CD4-positive, alpha-beta memory T cell (primary cell): ENCODE measurements at places on chromosomes 7 and 10.

GRCh38 chr7:119197877-119198527 is 973.5 kb downstream of the ANKRD7 start:
- DNase-seq, result no peak
- no peaks in the 10 kb centered on the region for H3K36me3 ChIP-seq
- H3K27ac ChIP-seq, result no peak overlapping the region
- no peaks in the 10 kb centered on the region for H3K4me1 ChIP-seq
- no peak overlapping the region for H3K4me3 ChIP-seq

DNA sequence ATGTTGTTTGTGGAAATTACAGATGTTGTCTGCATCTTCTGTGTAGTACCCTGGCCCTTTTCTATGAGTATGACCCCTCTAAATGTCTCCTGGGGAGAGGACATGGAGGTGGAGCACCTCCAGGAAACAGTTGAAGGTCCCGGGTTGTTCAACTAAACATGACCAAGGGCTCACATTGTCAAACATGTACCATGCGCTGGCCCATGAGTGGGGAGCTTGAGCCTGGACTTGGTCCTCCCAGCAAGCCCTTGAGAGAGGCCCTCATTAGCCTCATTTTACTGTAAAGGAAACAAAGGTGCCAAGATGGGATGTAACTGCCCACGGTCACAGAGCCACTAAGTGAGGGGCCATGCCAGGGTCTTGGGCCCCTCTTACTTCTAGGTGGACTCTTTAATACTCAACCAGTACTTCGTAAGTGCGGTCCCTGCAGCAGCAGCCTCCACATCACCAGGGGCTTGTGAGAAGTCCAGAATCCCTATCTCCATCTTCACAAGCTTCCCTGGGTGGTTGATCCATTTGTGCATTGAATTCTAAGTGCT is 31.2 kb downstream of the C10orf71 start:
- no peak overlapping the region for H3K27ac ChIP-seq
- DNase-seq, result no peak
- no peaks in the 10 kb centered on the region for H3K36me3 ChIP-seq
- H3K4me3 ChIP-seq, result no peak overlapping the region
- H3K27me3 ChIP-seq, result no peaks in the 10 kb centered on the region

DNA sequence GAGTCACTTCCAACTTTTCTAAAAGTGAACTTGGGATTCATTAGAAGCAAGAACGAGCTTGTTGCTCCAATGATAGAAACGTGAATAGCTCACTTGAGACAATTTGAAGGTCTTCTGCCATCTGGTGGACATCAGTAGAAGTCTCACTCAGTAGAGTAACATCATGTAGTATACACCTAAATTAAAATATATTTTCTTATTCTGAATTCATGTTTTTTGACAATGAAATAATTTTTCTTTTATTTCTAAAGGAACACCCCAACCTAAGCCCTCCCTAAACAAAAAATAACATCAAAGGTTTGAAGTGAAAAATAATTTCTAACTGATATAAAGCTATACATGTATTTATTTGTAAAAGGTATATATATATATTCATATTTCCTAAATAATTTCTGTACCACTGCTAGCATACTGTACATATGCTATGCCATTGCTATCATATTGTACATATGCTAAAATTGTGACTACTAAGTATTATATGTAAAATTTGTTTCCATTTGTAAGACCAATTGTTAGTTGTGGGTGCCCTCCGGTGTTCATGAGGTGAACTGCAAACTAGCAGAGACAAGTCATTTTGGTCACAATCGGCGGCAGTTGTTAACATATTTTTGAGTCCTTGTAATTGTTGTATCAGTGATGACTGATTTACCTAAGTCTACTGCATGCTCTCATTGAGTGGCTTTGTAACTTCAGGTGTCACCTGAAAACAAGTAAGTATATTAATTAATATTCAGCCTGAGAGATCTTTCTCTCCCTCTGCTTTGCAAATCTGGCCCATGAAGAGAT is 121.9 kb downstream of the PTPRZ1 start:
- no peaks in the 10 kb centered on the region for H3K4me1 ChIP-seq
- DNase-seq, result peak; percentile 13
- no peaks in the 10 kb centered on the region for H3K27me3 ChIP-seq
- no peaks in the 10 kb centered on the region for H3K36me3 ChIP-seq
- H3K27ac ChIP-seq, result no peak overlapping the region

- no peaks in the 10 kb centered on the region for H3K27me3 ChIP-seq
- no peak for DNase-seq
- no peak overlapping the region for H3K4me3 ChIP-seq
- H3K4me1 ChIP-seq, result no peaks in the 10 kb centered on the region
- no peak overlapping the region for H3K27ac ChIP-seq
- peaks cover 3% of the 10 kb centered on the region for H3K36me3 ChIP-seq
Measured at GRCh38 chr10:124517931-124518330, 56.3 kb downstream of the LHPP start.

GRCh38 chr7:36182854-36183604 is 30.0 kb downstream of the EEPD1 start:
- no peak overlapping the region for H3K4me3 ChIP-seq
- no peaks in the 10 kb centered on the region for H3K4me1 ChIP-seq
- no peaks in the 10 kb centered on the region for H3K36me3 ChIP-seq
- DNase-seq, result no peak
- H3K27me3 ChIP-seq, result no peaks in the 10 kb centered on the region

DNA sequence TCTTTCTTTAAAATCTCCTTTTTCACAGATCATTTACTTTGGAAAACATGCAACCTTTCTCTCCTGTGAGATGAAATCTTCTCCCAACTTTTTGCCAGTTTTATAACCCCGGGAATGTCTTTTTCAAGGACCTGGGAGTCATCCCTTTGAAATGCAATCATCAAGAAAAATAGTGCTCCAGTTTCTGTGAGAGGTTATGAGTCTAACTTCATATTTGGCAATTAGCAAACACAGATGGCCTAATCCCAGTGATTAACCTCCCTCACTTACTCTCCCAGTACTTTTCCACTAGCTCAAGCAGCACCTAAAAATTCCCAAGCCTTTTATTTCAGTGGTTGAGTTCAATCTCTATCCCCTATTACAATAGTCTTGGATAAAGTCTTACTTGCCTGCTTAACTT is 185.8 kb upstream of the TMEM106B start:
- no peak overlapping the region for H3K4me3 ChIP-seq
- H3K27ac ChIP-seq, result no peak overlapping the region
- H3K4me1 ChIP-seq, result no peaks in the 10 kb centered on the region
- no peak for DNase-seq

DNA sequence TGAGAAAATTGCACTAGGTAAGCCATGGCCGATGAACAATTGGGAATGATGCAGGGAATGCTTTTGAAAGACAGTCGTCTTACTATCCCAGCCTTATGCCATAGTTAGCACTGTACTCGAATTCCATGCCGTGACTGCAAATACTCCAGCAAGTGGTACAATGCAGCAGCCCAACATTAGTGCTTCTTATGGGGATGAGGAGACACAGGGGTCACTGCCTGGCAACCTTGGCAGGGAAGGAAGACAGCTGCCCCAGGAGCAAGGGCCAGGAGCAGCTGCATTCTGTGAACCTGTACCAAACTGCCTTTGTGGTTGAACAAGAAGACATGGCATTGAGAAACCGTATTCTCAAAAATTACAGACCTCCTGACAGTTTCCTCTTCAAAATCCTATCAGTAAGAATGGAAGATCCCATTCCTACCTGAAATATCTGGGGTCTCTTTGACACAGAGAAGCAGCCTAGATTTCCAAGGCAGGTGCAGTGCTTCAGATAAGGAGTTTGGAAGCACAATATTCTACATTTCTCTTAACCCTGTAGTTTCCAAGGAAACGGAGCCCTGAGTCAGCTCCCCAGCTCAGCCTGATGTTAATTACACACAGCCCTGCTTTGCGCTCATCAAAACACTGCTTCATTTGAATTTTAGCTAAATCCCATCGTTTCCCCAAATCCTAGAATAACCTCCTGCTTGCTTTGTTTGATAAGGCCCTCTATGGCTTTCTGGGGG is 49.0 kb upstream of the FRMD4A start:
- peaks cover 12% of the 10 kb centered on the region for H3K4me1 ChIP-seq
- DNase-seq, result no peak
- no peak overlapping the region for H3K27ac ChIP-seq
- no peak overlapping the region for H3K4me3 ChIP-seq

- H3K4me3 ChIP-seq, result no peak overlapping the region
- no peaks in the 10 kb centered on the region for H3K36me3 ChIP-seq
- no peaks in the 10 kb centered on the region for H3K27me3 ChIP-seq
Measured at GRCh38 chr10:70124415-70124814, 8.2 kb downstream of the AIFM2 start.

- no peak for DNase-seq
- no peak overlapping the region for H3K4me3 ChIP-seq
- H3K27me3 ChIP-seq, result no peaks in the 10 kb centered on the region
- peaks cover 74% of the 10 kb centered on the region for H3K4me1 ChIP-seq
- peak overlapping the region; percentile 35 for H3K27ac ChIP-seq
- H3K36me3 ChIP-seq, result no peaks in the 10 kb centered on the region
Measured at GRCh38 chr10:33099748-33100147, 141.7 kb upstream of the ITGB1 start.

DNA sequence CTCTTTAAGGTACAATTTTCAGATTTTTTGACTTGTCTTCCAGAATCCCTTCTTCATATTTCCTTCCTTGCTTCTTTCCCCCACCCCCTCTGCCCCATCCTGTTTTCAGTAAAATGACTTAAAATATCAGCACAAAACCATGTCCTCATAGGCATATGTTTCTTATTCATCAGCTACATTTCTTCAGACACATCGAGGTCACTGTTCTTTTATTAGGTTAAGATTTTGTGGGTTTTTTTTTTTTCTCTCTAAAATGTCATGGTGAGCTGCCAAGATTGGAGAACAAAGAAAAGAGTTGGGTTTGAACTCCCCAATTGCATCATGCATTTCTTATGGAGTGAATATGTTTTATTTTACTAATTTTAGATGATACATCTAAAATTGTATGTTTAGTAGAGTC is 35.8 kb downstream of the LAMB4 start:
- H3K4me3 ChIP-seq, result no peak overlapping the region
- H3K36me3 ChIP-seq, result no peaks in the 10 kb centered on the region
- no peaks in the 10 kb centered on the region for H3K4me1 ChIP-seq
- no peaks in the 10 kb centered on the region for H3K27me3 ChIP-seq
- no peak overlapping the region for H3K27ac ChIP-seq
- DNase-seq, result no peak

- peaks cover 5% of the 10 kb centered on the region for H3K36me3 ChIP-seq
- H3K27me3 ChIP-seq, result no peaks in the 10 kb centered on the region
- H3K4me1 ChIP-seq, result peaks cover 15% of the 10 kb centered on the region
- peak overlapping the region; percentile 56 for H3K4me3 ChIP-seq
- peak overlapping the region; percentile 59 for H3K27ac ChIP-seq
- DNase-seq, result peak; percentile 48
Measured at GRCh38 chr7:140375892-140376730, 22.2 kb downstream of the SLC37A3 start.

DNA sequence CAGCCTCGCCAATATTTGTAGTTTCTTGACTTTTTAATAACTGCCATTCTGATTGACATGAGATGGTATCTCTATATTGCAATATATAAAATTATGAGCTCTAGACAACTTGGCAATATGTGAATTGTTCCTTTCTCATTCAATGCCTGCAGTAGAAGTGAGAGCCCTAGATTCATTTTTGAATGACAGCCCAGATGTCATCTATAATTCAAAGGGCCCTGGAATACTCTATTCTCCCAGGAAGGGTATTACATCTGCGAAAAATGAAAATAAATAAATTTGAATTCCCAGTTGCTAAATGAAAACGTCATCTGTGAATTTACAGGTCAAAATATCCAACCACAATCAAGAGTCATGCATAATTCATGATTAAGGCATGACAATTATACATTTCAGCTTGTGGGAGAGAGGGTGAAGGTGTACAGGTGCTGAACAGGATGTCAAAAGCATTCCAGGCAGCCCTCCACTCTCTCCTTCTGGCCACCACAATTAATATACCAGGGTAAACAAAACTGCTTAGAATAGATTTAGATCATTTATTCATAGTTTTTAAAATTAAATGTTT is 1147.3 kb downstream of the XPNPEP1 start:
- H3K4me3 ChIP-seq, result no peak overlapping the region
- no peak overlapping the region for H3K27ac ChIP-seq
- H3K4me1 ChIP-seq, result no peaks in the 10 kb centered on the region
- H3K27me3 ChIP-seq, result no peaks in the 10 kb centered on the region

- no peak overlapping the region for H3K27ac ChIP-seq
- H3K36me3 ChIP-seq, result no peaks in the 10 kb centered on the region
- no peak for DNase-seq
- H3K27me3 ChIP-seq, result no peaks in the 10 kb centered on the region
- H3K4me1 ChIP-seq, result peaks cover 25% of the 10 kb centered on the region
Measured at GRCh38 chr7:94507462-94507861, 2.1 kb upstream of the CASD1 start.

- H3K27me3 ChIP-seq, result no peaks in the 10 kb centered on the region
- H3K36me3 ChIP-seq, result no peaks in the 10 kb centered on the region
- H3K27ac ChIP-seq, result no peak overlapping the region
- DNase-seq, result no peak
Measured at GRCh38 chr7:43014406-43014805, 82.2 kb downstream of the MRPL32 start.

DNA sequence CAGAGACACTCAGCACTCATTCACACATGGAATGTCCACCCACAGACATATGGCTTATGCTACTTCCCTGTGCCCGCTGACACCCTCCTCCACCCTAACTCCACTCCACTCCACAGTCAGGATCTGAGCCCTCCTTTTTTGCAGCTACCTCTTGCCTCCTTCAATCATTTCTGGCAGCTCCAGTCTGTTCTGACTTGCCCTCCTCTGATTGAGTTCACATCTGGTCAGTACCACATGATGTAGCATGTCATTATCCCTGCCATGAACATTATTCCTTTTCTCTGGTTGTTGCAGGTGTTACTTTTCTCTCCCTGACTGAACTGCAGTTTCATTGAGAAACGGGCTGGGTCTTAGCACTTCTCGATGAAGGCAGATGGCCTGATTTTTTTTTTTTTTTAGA is 130.1 kb upstream of the EGR2 start:
- no peaks in the 10 kb centered on the region for H3K4me1 ChIP-seq
- DNase-seq, result no peak
- H3K27me3 ChIP-seq, result no peaks in the 10 kb centered on the region
- H3K36me3 ChIP-seq, result no peaks in the 10 kb centered on the region

GRCh38 chr7:73838642-73839041 is 3.7 kb downstream of the METTL27 start:
- no peaks in the 10 kb centered on the region for H3K36me3 ChIP-seq
- peaks cover 6% of the 10 kb centered on the region for H3K4me1 ChIP-seq
- no peak for DNase-seq
- no peak overlapping the region for H3K4me3 ChIP-seq
- H3K27ac ChIP-seq, result no peak overlapping the region

DNA sequence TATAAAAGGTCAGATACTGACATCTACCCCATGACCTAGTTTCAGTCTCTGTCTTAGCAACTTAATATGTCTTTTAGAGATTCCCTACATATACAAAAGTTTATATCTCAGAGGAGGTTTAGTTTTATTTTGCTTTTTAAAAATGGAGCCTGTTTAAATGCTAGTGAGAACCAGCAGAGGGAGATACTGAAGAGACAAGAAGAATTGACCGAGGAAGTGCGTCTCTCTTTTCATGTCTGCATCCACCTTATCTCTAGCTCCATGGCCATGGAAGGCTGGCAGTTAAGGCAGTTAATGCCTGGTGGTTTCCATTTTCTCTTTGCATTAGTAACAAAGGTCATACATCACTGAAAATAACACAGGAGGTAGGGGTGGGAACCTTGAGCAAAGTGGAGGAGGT is 10.7 kb downstream of the SUV39H2 start:
- no peaks in the 10 kb centered on the region for H3K36me3 ChIP-seq
- H3K4me3 ChIP-seq, result no peak overlapping the region
- H3K4me1 ChIP-seq, result peaks cover 3% of the 10 kb centered on the region
